GM12865 (cell line): ENCODE measurements at places on chromosomes 3 and 15.

DNA sequence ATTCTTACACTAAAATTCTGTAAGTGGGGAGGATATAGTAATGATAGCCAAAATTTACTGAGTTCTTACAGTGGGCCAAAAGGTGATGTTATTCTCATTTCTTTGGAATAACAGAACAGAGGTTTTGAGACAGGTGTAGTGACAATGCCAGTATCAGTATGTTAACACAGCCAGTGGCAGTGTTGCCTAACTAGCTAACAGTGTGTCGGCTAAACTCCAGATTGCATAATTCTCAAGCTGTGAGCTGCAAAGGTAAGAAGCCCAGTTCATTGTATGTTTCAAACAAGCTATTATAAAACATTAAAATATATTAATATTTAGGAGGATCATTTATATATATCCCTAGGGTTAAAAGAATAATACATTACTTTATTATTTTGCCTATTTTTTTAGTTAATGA lies 920 bp downstream of the SLC15A2 start:
- DNase-seq, result no peak

DNA sequence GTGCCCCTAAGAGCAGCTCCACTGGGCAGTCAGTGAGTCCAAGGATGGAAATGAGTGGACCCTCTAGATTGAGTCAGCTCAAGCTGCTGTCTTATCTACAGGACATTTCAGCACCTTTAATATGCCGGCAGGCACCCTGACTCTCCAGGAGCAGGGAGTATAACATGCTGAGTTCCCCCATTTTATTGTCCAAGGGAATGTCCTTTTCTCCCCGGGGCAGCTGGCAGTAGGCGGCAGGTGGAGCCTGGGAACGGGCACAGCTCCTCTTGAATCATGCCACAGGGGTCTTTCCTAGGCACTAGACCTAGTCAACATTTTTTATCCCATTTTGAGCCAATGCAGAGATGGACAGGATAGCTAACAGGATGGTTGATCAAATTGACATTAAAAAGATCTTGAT lies 14.8 kb downstream of the WNT7A start:
- no peak for DNase-seq

GRCh38 chr3:119309591-119309990 lies 15.4 kb downstream of the ARHGAP31 start:
- DNase-seq, result no peak

DNA sequence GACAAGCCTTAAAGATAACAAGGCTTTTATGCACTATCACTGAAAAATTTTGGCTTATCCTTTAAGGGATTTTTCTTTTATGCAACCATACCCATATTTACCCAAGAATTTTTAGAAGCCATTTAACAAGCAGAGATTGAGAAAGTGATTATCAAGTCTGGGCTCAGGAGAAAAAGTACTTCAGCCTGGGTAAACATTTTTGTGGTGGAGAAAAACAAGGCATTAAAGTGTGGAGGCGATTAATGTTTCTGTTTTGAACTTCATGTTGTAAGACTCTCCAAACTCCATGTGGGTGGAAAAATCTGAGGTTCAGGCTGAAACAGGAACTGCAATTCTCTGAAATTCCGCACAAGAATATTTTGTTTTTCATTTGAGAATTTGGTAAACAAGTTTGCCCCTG lies 260.4 kb upstream of the KCNMB2 start:
- no peak for DNase-seq

DNA sequence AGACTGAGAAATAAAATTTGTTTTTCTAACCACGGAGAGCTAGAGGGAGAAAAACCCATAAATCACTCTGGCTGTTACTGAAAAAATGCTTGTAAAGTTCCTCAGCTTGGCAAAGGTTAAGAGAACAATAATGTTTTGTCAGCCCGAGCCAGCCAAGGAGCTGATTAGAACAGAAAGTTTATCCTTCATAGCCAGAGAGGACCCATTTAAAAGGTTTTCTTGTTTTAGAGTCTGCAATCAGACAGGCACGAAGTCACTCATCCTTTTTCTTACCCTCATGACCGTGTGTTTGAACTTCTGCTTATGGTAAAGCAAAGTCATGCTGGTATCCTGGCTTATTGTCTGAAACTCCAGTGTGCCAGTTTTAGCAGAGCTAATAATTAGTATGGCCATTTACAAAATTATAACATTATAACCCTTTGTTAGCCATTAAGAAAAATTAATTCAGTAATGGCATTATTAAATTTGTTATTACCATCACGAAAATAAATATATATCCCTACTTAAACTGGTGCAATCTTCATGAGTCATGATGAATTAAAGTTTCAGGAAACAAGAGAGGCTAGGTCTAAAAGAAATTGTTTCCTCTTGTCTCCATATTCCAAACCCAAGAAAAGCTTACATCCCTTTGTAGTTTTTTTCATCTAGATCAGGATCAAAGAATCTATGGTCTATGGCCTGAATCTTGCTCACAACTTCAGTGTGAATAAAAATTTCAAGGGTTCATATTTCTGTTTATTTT lies 13.5 kb upstream of the STXBP5L start:
- DNase-seq, result no peak

GRCh38 chr15:96264351-96264798 lies 66.1 kb upstream of the NR2F2 start:
- DNase-seq, result peak; percentile 4

- DNase-seq, result no peak
Observed at GRCh38 chr3:105399062-105399461, 32.4 kb downstream of the ALCAM start.

DNA sequence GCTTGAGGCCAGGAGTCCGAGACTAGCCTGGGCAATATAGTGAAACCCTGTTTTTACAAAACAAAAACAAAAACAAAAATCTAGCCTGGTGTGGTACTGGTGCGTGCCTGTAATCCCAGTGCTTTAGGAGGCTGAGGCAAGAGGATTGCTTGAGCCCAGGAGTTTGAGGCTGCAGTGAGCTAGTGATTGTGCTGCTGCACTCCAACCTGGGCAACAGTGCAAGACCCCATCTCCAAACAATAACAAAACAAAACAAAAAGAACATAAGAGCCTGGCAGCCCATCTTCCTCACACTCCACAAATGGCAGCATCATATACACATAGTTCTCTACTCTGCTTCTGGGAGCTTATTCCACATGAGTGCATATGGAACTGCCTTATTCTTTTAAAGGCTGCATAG lies 2.2 kb upstream of the TRH start:
- no peak for DNase-seq

- DNase-seq, result no peak
Observed at GRCh38 chr3:73509816-73510215, 114.9 kb downstream of the PDZRN3 start.

DNA sequence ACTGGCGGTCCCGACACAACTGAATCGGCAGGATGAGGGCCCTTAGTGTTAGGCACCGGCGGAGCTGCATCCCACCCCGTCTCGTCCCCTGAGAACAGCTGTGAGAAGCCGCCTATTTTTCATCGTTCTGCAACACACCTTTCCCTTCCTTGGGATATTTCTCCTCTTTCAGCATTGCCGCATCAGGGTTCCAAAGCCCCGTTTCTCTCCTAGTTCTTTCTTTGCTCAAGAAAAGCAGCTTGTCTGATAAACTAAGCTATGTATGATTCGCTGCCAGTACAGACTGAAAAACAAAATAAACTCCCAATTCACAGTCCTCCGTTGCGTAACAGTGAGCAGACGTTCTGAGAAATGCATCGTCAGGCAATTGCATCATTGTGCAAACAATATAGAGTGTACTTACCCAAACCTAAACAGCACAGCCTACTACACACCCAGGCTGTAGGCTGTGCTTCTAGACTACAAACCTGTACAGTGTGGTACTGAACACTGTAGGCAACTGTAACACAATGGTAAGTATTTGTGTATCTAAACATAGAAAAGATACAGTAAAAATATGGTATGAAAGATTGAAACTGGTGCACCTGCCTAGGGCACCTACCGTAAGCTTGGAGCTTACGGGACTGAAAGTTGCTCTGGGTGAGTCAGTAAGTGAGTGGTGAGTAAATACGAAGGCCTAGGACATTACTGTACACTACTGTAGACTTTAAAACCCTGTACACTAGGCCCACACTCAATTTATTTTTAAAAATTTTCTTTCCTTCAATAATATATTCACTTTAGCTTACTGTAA lies 8.9 kb upstream of the ADAMTS17 start:
- no peak for DNase-seq

DNA sequence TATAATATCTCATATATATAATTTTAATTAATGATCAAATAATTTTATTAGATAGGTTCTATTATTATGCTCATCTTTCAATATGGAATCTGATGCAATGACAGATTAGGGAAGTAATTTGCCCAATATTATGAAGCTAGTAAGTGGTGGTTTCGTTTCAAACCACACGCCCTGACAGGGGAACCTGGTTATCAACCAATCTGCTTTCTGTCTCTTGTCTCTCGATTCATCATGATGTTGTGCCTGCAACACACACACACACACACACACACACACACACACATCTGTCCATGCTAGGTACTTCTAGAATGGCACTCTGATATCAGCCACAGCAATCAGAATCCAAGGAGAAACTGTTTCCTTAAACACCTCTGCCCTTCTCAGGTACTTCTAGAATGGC lies 128.4 kb downstream of the ZBBX start:
- no peak for DNase-seq

GRCh38 chr15:94287794-94288246 lies 56.5 kb downstream of the MCTP2 start:
- peak; percentile 60 for DNase-seq

DNA sequence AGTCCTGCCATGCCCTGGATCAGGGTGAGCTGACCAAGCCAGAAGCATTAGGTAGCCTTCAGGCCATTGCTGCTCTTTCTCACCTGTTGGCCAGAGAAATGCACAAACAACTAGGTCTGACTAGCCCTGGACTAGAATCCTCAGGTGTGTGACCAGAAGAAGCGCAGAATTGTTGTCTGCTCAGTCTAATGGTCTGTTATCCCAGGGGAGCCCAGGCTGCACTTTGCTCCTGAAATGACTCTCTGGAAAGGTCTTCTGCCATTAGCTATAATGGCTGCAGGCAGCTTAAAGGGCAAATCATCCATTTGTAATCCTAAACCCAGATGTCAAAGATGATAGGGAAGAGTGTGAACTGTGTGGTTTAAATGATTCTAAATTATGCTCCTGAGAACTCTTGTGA lies 246.1 kb downstream of the NFKBIZ start:
- no peak for DNase-seq

DNA sequence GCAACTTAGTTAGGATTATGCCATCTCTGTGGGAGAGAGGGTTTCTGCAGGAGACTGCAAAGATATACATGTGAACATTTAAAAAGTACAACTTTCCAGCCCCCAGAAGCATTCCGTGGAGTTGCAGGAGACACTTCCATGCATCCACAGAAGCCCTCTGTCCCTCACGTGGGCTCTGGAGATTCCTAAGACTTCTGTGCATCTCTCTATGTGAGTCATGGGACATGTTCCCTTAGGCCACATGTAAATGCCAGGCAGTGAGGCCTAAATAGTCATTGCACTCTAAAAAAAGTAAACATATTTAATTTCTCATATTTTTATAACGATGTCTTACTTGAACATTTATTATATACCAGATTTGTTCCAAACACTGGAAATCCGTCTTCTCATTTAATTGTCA lies 126.5 kb upstream of the ROPN1 start:
- no peak for DNase-seq

DNA sequence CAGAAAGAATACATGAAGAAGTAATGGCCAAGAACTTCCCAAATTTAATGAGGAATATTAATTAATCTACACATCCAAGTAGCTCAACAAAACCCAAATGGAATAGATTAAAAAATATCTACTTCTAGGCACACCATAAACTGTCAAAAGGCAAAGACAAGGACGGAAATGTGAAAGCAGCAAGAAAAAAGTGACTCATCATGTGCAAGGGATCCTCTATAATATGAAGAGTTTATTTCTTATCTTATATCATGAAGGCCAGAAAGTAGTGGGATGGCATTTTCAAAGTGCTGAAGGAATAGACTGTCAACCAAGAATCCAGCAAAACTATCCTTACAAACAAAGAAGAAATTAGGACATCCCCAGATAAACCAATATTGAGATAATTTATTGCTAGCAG lies 73.9 kb upstream of the PRICKLE2 start:
- no peak for DNase-seq

DNA sequence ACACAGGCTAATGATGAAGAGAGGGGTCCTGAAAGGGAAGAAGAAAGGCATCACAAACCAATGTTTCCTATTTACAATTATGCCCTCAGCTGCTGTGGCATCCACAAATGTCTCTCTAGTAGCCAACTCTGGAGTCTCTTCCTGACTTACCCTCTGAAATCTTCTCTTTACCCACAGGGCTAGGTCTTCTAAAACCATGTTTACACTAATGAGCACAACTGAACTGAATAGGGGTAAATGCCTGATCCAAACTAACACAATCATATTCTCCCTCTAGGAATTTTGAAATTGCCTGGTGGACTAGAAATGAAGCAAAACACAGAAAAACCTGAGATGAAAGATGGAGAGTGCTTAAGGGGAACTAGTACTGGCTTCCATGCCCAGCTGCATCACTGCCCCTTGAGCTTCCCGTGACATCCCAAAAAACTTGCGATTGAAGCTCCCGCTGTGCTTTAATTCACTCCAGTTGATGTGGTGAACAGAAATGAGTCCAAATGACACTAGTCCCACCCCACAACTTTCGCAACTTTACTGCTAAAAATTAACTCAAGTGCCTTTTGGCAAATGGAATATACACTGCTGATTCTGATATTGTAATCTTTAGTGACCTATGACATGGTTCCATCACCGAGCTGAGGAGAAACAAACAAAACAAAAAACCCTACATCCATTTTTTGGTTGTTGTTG lies 32.8 kb downstream of the CFAP20DC start:
- no peak for DNase-seq

- DNase-seq, result peak; percentile 9
Observed at GRCh38 chr3:139016430-139017048, 4.2 kb downstream of the PRR23B start.

DNA sequence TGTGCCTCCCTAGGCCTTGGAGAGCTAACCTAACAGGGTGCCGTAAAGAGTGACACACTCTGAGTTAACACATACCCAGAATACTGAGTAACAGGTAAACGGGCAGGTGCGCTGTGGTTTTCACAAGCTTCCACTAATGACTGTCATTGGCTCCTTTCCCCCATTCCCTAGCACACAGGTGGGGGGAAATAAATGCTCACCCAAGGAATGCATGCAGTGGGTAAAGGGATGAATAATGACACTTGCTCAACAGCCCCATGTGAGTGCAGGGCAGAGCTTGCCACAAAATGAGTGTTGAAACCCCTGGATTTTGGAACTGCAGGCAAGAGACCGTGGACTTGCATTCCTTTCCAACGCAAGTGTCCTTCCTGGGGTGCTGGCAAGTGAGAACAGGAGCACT lies 57.6 kb downstream of the ADAMTS17 start:
- no peak for DNase-seq

DNA sequence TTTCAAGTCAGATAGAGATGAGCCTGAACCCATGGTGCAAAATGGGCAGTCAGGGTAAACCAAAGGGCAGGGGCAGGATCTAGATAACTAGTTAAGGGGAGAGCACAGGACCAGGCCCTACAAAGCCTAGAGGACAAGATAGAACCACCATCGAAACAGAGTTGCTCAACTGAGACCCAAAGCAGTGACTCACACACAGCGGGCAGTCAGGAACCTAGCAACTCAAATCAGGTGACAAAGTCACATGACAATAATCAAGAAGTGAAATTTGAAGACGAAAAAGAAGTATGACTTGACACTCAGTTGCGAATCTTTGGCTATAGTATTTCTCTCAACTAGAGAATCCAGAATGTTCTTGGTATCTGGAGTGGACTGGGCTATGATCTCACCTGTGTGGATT lies 136.0 kb upstream of the PTPRG start:
- peak; percentile 18 for DNase-seq
